Cerebellar nuclear complex (tissue), 1 donor: ENCODE measurements at places on chromosomes 13 and 19.

DNA sequence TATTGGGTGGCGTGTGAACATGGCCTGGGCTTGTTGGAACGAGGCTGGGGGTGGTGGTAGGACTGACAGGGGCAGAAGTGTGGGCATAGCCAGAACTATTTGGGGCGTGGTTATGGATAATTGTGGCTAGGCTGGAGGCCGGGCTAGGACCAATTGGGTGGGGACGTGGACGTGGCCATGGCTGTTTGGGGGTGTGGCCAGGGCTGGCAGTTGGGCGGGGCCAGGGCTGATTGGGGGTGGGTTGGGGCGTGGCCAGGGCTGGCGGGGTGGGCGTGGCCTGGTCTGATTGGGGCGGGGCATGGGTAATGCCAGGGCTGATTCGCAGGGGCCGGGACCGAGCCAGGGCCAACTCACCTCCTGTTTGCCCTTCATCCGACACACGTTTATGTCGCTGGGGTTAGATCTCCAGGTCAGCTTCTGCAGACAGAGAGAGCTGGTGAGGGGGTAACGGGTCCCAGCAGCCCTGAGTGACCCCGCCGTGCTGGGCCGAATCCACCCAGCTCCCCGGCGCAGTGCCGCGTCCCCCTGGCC, 2.8 kb downstream of the SEMA6B start:
- DNase-seq = no peak

DNA sequence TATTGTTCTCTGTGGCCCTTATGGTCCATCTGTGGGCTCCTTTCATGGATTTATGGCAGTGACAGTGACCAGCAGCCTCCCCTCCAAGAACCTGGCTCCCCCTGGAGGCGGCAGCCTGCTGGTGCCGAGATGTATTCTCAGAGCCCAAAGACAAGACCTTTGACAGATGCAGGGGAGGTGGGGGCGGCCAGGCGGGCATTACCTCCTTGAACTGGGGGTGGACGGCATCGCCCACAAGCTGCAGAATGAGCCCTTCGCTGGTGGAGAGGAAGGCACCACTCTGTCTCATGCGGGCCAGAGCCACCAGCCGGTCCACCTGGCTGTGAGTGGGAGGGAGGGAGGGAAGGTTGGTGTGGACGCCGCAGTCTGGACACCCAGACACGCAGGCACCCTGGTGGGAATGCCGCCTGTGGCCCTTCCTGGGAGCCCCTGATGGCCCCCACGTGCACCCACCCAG, 6.6 kb downstream of the ISOC2 start:
- no peak for DNase-seq

- DNase-seq = no peak
Observed at GRCh38 chr19:55209693-55210472, 582 bp upstream of the PTPRH start.

DNA sequence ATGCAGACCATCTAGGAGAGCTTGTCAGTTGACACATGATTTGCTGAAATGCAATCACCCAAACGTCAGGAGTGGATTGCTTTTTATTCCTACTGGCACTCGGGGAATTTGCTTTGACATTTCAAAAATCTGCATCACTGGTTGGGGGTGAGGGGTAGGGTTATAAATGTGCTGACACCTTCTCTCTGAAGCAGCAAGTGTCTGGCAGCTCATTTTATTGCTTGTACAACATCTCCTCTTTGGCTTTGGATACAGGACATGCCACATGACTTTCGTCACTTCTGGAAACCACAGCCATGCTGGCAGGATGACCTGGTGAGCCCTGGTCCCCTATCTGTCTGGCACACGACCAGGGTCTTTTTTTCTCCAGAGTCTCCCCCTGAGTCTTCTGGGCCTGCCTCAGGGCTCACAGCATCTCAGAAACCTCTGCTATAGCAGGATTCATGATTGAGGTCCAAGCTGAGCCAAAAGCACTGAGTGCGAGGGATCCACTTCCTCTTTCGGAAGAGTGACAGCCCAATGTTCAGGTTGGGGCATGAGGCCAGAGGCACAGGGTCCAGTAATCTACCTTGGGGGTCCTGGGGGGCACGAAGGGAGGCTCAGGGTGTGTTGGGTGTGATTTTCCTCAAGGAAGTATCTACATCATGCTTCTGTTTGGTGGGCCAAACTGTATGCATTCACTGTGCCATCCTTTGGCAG, 60.1 kb downstream of the HSPH1 start:
- DNase-seq = no peak

GRCh38 chr13:108924134-108924533, 294.7 kb downstream of the MYO16 start:
- DNase-seq = no peak

GRCh38 chr13:73220966-73221720, 162.3 kb downstream of the KLF5 start:
- DNase-seq = no peak

DNA sequence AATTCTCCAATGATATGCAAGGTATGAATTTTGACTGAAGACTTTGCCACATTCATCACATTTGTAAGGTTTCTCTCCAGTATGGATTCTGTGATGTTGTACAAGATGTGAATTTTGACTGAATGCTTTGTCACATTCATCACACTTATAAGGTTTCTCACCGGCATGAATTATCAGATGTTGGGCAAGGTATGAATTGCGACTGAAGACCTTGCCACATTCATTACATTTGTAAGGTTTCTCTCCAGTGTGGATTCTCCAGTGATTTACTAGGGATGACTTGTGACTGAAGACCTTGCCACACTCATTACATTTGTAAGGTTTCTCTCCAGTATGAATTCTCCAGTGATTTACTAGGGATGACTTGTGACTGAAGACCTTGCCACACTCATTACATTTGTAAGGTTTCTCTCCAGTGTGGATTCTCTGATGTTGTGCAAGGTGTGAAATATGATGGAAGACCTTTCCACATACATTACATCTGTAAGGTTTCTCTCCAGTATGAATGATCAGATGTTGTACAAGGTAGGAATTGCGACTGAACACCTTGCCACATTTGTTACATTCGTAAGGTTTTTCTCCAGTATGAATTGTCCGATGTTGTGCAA, 24.8 kb downstream of the ZNF83 start:
- no peak for DNase-seq

GRCh38 chr19:3617463-3617862, 9.1 kb downstream of the CACTIN start:
- no peak for DNase-seq

- no peak for DNase-seq
Observed at GRCh38 chr19:33418871-33419787, 45.6 kb downstream of the CEBPG start.

GRCh38 chr19:31154021-31154420, 195.2 kb downstream of the TSHZ3 start:
- DNase-seq = no peak

GRCh38 chr13:110197026-110197425, 109.9 kb downstream of the COL4A1 start:
- DNase-seq = no peak

- DNase-seq = no peak
Observed at GRCh38 chr19:2703691-2704216, 1.3 kb upstream of the GNG7 start.

DNA sequence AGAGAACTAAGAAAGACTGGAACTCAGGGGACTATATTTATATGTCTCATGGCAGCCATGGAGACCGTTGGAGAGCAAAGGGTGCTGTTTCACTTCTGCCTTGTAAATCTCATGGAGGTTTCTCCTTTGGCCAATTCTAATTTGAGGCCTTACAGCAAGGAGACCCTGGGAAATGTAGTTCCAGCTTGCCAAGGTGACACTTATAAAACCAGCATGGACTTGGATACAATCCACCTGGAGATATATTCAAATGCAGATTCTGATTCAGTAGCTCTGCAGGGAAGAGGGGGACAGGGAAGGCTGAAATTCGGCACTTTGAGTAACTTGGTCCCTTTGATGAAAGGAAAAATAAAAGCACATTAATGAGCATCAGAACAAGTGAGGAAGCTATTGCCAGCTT, 90.0 kb downstream of the OXGR1 start:
- no peak for DNase-seq

- no peak for DNase-seq
Observed at GRCh38 chr19:34959021-34959420, 5.0 kb downstream of the ZNF792 start.

GRCh38 chr19:55137915-55138314, 11.1 kb downstream of the TNNT1 start:
- no peak for DNase-seq

- DNase-seq = no peak
Observed at GRCh38 chr13:113491418-113491883, 940 bp upstream of the DCUN1D2 start.

- no peak for DNase-seq
Observed at GRCh38 chr19:56105090-56105701, 15.9 kb downstream of the ZNF787 start.

DNA sequence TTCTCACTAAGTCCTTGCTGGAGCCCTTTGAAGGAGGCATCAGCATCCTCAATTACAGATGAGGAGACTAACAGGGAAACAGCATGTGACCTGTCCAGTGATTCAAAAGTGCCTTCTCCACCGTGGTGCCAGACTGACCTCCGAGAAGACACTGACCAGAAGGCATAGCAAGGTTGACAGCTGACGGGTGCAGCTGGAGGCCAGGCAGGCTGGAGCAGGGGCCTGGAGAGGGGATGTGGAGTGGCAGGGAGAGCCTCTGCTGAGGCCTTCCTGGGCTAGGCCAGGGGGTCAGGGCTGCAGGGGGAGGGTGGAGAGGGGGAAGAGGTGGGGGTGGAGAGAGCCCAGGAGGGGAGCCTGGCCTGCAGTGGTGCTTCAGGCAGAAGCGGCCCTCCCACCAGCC, 66.3 kb downstream of the KCTD15 start:
- no peak for DNase-seq

DNA sequence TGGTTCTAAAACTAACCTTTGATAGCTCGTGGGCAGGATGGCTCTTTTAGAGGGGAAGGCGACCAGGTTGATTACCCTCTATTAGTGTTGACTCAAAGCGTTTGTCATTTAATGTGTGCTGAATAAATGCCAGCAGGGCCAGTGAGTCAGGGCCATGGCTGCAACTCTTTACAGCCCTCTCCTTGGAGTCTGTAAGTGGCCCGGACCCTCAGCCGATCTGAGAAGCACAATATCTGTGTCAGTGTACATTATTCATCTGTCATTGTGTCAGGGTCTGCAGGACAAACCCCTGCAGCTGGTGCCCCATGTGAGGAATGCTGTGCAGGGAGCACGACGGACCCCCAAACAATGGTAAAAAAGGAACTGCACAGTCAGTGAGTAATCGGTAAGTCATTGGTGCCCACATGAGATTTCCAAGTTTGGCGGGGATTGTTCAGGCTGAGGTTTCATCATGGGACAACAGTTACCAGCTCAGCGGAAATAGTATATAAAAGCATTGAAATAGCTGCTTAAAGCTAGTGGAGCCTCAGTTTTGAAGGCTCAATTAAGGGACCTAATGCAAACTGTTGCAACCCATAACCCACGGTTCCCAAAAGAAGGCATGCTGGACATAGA, 139.1 kb downstream of the ZNF675 start:
- no peak for DNase-seq

DNA sequence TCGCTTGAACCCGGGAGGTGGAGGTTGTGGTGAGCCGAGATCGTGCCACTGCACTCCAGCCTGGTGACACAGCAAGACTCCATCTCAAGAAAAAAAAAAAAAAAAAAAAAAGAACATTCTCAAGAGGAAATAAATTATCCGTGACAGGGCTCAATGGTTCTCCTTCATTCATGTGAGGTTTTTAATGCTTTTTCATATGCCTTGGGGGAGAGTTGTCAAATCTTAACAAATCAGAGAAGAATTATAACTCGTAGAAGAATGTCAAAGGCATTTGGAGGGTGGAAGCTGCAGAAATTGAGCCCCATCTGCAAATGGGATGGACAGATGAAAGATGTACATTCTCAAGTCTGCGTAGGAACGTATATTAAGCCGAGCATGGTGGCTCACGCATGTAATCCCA, 34.9 kb upstream of the HOMER3 start:
- no peak for DNase-seq

DNA sequence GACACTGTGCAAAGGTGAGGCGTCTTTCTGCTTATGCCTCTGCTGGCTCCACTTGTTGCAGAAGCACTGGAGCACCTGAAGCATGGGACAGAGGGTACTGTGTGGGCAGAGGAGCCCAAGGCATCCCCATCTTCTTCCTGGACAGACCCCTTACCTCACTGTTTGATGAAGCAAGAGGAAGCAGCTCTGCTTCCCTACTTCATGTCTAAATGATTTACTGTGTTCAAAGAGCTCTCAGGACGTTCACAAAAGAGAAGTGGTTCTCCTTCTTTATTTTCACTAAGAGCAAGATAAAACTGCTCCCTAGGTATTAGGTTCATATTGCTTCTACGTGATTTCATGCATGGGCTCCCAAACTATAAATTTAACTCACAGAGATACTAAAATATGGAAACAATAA, 1635.4 kb upstream of the SLC10A2 start:
- no peak for DNase-seq

DNA sequence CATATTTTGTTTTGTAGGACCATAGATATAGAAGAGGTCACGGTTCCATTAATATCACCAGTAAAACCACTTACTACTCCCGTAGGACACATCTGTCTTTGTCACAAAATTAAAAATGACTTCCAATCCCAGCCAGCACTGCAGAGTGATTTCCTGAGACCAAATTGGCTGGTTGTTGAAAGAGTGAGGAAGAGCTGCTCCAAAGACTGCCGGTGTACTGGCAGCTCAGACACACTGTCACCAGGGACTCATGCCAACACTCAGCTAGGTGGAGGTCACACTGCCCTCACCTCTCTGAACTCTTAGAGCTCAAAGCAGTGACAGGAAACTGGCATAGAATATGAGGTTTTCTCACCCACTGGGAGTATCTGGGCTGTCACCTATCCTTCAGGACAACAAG, 52.1 kb downstream of the FLT1 start:
- DNase-seq = no peak

DNA sequence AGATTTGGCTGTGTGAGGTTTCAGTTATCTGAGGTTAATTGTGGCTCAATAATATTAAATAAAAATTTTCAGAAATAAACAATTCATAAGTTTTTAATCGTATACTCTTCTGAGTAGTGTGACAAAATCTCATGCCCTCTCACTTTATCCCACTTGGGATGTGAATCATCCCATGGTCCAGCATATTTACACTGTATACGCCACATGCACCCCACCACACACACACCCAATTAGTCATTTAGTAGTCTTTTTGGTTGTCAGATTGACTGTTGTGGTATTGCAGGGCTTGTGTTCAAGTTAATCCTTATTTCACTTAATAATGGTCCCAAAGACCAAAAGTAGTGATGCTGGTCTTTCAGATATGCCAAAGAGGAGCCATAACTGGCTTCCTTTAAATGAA, 66.4 kb upstream of the PCDH9 start:
- no peak for DNase-seq

GRCh38 chr13:21748166-21748565, 77.3 kb downstream of the FGF9 start:
- no peak for DNase-seq

GRCh38 chr19:19382118-19382517, 23.4 kb upstream of the GATAD2A start:
- no peak for DNase-seq

- DNase-seq = no peak
Observed at GRCh38 chr19:34731964-34732363, 2.1 kb upstream of the ZNF181 start.

GRCh38 chr13:31011193-31011860, 78.9 kb downstream of the TEX26 start:
- no peak for DNase-seq
